Caudate nucleus (tissue), 63 donors: ENCODE measurements at places on chromosomes 6 and 20.

GRCh38 chr6:42391441-42391840 lies 60.3 kb downstream of the TRERF1 start:
- no peak for DNase-seq

GRCh38 chr20:38250609-38251008 lies 9.9 kb downstream of the KIAA1755 start:
- DNase-seq, result no peak

GRCh38 chr6:151051164-151051563 lies 185.7 kb downstream of the MTHFD1L start:
- DNase-seq, result no peak

- no peak for DNase-seq
These were observed 46.4 kb downstream of the AKAP12 start for GRCh38 chr6:151286214-151286613.

- DNase-seq, result no peak
These were observed 257.8 kb downstream of the CDC5L start for GRCh38 chr6:44645276-44645675.

DNA sequence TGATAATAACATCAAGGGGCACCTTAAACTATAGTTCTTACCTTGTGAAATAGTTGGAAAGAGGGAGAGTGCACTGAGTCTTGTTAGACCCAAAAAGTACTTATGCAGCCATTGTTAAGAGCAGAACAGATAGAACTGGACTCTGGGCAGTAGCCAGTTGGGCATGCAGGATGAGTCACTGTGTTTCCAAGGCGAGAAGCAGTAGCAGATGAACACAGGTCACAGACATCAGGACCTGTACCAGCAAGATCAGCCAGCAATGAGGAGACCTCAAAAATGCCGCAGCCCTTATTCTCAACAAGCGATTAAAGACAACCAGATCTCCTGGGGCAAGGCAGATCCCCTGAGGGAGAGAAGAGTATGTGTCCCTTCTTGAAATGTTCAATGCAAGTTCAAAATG lies 79.0 kb downstream of the SAMD3 start:
- no peak for DNase-seq

DNA sequence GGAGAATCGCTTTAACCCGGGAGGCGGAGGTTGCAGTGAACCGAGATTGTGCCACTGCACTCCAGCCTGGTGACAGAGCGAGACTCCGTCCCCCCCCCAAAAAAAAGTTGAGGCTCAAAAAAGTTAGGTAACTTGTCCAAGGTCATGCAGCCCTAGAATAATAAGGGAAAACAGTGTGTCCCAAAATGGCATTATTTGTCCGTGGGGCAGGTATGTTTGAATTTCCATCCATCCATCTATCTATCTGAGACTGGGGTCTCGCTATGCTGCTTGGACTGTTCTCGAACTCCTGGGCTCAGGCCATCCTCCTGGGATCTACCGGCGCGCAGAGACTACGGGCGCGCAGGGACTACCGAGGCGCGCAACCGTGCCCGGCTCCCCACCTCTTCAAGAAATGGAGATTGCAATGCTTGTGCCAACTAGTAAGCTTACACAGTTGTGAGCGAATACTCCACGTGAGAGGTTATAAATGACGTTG lies 374 bp upstream of the ABCC10 start:
- no peak for DNase-seq

- no peak for DNase-seq
These were observed 39.6 kb upstream of the BLCAP start for GRCh38 chr20:37567331-37567665.

DNA sequence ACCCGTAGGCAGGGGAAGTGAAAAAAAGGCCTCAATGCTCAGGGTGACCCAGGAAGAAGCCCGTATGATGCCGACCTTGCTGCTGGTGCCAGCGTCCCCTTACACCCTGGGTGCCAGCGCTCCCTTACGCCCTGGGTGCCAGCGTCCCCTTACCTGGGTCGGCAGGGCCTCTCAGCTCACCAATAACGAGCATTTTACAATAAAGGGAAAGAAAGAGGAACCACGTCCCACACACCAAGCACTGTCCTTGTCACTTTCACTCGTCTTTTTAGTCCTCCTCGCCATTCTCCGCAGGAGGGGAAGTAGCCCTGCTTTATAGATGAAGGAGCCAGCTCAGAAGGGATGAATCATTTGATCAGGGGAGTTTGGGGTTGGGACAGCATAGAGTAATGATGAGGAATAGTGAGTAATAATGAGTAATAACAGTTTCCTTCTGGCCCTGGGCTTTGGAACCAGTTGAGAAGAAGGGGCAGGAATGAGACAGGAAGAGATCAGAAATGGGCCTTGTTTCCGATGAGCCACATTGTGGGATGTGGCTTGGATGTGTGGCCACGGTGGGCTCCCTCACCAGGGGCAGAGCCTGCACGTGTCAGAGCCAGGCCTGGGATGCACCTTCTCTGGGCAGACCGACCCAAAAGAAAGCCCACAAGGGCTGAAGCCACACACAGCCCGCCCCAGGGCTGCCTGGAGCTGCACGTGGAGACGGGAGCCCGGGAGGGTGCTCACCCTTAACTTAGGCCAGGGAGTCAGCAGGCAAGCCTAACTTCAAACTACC lies 75.7 kb downstream of the SYNJ2 start:
- no peak for DNase-seq
